Hepatic stellate cell (primary cell): ENCODE measurements at places on chromosomes 2 and 18.

- no peak for DNase-seq
These were observed 4.0 kb upstream of the RAB17 start for GRCh38 chr2:237594514-237594871.

GRCh38 chr2:181320638-181321037 is 136.5 kb upstream of the ITGA4 start:
- DNase-seq: no peak

GRCh38 chr18:13067124-13067523 is 76.0 kb downstream of the CEP192 start:
- DNase-seq: no peak

- DNase-seq: no peak
These were observed 70.7 kb downstream of the RBM43 start for GRCh38 chr2:151191001-151191400.

GRCh38 chr2:176804392-176804791 is 408.2 kb upstream of the HNRNPA3 start:
- no peak for DNase-seq

DNA sequence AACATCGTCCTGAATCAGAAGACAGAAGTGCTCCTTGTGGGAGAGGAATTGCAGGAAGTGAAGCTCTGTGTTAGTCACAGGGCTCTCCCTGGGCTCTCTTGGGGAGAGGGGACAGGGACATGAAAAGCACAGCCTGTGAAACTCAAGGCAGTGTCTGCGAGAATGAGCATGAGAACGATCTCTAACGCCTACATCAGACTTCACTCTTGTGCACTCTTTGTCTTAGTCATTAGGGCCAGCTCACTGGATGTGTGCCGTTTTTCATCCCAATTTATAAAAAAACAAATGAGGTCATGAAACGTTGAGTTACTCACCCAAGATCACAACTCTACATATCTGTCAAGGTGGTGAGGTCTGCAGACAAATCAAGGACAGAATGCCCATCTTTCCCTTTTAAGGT is 27.0 kb upstream of the TWIST2 start:
- DNase-seq: no peak

GRCh38 chr2:178359192-178359912 is 91.6 kb downstream of the PRKRA start:
- no peak for DNase-seq

GRCh38 chr2:48998449-48998848 is 155.9 kb downstream of the FSHR start:
- DNase-seq: no peak

GRCh38 chr2:105102963-105103421 is 65.1 kb downstream of the MRPS9 start:
- DNase-seq: no peak

GRCh38 chr2:167293943-167294775 is 405.9 kb downstream of the XIRP2 start:
- DNase-seq: peak; percentile 16

GRCh38 chr2:41087946-41088345 is 636.1 kb upstream of the SLC8A1 start:
- DNase-seq: no peak

DNA sequence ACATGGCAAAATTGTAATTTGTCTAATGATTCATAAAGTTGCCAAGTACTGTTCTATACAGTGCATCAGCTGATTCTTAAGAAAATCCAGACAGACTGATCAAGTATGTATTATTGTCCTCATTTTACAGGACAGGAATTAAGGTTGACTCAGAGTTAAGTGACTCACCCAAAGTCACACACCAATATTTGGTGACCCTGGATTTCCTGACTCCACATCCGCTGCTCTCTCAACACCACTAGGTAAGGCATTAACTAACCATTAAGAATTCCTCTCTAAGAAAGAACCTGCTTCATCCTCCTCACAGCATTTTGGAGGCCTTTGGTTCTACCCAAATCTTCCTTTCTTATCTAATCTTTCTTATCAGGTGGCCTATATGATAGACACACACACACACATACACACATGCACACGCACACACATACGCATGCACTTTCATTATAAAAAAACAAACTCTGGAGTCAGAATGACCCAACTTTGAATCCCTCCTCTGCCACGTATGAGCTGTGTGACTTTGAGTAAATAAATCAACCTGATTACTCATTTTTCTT is 150.8 kb downstream of the ANKRD44 start:
- DNase-seq: peak; percentile 51

DNA sequence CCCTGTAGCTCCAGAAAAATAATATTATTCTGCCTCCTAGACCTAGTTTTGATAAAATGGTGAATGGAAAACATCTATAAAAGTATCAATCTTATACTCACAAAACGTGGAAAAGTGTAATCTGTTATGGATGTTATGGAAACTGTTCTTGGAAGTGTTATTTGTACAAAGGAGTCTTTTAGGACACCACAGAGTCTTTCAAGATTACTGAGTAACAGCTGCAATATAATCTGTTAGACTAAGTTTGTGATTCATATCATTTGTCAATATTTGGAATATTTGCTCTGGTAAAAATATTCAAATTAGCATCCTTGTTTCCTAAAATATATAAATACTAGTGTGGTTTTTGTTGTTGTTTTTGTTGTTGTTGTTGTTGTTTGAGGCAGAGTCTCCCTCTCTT is 87.9 kb downstream of the RAD51AP2 start:
- no peak for DNase-seq

- no peak for DNase-seq
These were observed 45.9 kb upstream of the SIX2 start for GRCh38 chr2:45055162-45055605.

GRCh38 chr2:33275689-33276444 is 200.6 kb upstream of the RASGRP3 start:
- peak; percentile 80 for DNase-seq

DNA sequence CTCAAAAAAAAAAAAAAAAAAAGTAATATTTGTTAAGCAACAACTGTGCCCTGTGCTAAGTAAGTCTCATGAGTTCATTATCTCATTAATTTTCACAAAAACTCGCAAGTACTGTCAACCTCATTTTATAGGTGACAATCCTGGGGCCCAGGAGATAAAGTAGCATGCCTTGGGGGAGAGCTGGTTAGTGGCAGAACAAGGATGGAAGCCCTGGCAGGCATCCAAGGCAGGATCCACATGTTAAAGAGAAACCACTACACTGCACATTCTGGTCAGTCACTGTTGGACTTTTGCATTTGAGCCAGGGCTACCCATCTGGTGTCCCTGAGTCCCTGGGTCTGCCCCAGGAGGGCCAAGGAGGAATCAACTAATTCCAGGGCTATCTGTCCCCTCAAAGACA is 54.6 kb downstream of the ZFP36L2 start:
- DNase-seq: peak; percentile 43

DNA sequence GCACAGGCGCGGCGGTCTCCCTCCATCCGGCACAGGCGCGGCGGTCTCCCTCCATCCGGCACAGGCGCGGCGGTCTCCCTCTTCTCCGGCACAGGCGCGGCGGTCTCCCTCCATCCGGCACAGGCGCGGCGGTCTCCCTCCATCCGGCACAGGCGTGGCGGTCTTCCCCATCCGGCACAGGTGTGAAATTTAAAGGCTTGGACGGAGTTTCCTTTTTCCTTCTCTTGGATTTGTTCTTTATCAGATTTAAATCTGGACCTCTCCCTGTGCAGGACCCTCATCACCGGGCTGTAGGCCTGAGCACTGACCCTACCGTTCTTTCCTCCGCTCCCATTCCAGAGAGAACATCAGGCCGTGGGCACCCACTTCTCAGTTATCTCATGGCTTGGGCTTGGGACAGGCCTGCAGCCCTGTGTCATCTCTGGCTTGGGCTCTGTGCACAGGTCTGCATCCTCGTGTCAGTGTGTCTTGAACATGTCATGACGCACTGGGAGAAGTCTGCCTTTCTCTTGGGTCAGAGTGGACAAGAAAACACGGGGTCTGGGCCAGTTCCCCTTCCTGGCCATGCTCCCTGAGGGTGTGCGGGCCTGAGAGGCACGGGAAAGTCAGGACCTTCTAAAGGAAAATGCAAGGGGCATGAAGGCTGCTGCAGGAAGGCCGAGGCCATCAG is 53.9 kb upstream of the PXDN start:
- no peak for DNase-seq

GRCh38 chr2:40352703-40353099 is 99.2 kb downstream of the SLC8A1 start:
- DNase-seq: no peak

GRCh38 chr18:48799724-48800315 is 150.9 kb downstream of the SMAD7 start:
- no peak for DNase-seq

DNA sequence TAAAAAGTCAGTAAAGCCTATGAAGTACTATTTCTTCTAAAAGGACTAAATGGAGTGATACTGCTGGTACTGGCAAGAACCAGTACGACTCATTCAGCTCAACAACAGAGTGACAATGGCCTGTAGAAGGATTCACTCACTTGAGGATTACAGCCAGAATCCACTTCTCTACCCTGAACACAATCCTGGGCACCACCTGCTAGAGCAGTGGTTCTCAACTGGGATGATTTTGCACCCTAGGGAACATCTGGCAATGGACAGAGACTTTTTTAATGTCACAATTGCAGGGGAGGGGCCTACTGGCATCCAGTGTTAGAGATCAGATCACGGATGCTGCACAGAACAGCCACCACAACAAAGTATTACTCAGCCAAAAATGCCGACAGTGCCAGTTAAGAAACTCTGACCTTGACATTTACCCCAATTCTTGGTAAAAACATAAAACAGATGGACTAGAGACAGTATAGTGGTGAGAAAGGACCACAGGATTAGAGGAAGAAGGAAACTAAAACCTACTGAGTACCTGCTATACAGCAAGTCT is 5.0 kb downstream of the SPIRE1 start:
- peak; percentile 54 for DNase-seq

DNA sequence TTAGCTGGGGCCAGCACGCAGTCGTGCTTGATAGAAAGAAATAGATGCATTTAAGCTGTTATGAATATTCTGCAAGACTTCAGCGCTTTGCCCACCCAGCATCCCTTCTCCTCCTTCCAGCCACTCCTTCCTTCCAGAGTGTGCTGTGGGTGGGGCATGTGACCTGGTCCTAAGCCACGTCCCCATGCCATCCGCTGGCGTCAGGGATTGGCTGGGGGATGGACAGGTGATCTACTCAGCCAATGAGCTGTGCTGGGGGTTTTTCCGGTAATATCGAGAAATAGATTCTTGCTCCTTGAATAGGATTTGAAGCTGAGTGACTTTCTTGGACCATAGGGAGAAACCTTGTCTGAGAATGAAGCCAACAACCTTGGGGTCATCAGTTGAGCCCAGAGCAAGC is 4.8 kb upstream of the ZAP70 start:
- DNase-seq: no peak

DNA sequence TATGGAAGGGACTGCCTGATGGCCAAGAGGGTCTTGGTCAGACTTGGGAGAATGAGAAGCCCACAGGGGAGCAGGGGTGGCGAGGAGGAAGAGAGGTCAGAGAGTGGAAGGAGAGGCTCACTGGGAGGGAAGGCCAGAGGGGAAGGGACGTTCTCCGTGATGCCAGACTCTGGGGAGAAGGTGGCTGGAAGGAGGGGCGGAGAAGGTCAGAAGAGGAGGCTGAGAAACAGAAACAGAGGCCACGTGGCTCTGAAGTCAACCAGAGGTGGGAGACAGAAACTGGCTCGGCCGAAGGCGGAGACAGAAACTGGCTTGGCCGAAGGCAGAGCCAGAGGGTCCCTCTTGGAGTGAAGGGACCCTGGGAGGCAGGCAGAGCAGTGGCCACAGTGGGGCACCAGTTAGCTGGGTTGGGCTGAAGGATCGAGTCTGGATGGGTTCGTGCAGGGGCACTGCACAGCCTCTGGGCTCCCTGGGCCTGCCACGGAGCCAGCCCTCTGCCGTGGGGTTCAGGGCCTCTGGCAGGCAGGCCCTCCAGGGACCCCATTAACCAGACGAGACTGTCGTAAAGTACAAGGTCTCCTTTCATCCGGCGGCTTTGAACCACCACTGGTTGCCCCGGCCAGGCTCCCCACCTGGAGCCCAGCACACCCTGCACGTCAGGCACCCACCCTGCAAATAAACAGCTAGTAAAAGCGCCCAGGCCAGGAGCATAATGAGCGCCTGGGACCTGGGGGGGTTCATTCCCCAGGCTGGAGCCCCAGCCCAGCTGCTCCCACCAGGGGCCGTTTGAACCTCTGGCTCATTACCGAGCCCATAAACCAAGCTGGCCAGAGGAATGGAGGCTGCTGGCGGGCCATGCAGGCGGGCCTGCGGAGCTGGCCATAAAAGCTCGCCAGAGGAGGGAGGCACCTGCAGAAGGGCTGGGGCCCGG is 218.8 kb downstream of the DYSF start:
- no peak for DNase-seq

DNA sequence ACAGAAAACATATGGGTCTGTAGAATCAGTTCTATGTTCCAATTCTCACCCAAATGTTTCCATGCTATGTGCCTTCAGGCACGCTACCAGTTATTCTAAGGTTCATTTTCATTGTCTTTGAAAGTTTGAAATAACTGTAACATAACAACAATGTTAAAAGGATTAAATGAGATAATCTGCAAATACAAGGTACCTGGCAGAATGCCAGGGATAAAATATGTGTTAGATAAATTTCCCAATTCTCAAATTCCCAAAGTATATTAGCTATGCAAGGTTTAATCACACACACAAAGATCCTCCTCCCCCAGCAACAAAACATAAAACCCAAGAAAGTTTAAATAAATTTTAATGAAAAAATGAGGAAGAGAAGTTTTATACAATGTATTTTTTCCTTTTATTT is 261.2 kb downstream of the LRP1B start:
- no peak for DNase-seq

- DNase-seq: no peak
These were observed 26.5 kb downstream of the CRYGD start for GRCh38 chr2:208097801-208098200.

DNA sequence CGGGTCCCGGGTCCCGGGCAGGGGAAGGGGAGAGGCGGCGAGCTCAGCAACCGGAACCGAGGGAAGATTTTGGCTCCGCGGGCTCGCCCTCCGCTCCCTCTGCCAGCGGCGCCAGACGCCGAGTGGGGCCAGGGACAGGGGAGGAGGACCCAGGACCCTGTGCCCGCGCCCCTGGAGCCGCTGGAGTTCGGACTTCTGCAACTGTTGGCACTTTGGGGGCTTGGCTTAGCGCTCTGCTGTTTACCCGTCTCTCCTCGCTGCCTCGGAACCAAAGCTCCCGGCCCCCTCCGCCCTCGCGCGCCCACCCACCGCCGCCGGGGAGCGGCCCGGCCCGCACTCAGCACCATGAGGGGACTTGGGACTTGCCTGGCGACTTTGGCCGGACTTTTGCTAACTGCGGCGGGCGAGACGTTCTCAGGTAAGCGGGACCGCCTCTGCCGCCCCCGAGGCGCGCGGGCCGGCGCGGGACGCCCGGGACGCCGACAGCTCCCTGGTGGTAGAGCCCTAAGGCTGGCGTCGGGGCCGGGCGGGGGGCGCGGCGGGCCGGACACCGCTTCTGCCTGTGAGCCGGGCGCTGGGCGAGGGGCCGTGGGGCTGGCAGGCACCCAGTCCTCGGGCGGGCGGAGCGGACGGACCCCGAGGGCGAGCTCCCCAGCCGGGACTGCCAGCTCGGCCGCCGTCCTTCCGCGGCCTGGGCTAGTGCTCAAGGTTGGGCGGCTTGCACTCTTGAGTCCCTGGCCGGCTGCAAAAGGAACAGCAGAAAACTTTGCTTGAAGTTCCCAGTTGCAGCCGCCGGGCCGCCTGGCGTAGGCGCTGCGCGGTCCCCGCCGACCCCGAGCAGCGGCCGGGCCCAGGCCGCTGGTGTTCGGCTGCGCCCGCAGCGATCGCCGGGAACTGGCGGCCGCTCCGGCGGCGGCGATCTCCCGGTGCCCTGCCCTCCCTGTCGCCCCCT is 634 bp downstream of the PTPRM start:
- peak; percentile 68 for DNase-seq
